Stimulated activated CD8-positive, alpha-beta memory T cell treated with anti-CD3 and anti-CD28 coated beads, Interleukin-7, amount 100 ng/mL, for 1 hour (primary cell): ENCODE measurements at places on chromosomes 2 and 18.

GRCh38 chr2:187546762-187547333 is 7.4 kb downstream of the TFPI start:
- no peak for DNase-seq

DNA sequence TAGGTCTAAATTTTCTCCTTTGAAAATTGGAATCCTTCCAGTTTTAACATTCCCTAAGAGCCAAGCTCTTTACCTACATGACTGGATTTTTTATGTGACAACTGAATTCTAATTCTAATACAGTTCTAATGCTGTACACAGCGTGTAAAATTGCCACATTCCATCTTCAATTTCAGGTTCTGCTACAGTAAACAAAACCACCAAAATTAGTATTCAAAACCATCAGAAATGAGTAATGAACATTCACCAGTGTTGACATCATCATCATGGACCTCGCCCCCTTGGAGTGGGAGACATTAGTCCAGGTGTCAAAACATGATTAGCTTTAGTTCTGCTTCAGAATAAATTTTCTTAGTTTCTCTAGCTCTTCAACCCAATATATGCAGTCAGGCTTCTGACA is 133.6 kb downstream of the MBD2 start:
- no peak for DNase-seq

DNA sequence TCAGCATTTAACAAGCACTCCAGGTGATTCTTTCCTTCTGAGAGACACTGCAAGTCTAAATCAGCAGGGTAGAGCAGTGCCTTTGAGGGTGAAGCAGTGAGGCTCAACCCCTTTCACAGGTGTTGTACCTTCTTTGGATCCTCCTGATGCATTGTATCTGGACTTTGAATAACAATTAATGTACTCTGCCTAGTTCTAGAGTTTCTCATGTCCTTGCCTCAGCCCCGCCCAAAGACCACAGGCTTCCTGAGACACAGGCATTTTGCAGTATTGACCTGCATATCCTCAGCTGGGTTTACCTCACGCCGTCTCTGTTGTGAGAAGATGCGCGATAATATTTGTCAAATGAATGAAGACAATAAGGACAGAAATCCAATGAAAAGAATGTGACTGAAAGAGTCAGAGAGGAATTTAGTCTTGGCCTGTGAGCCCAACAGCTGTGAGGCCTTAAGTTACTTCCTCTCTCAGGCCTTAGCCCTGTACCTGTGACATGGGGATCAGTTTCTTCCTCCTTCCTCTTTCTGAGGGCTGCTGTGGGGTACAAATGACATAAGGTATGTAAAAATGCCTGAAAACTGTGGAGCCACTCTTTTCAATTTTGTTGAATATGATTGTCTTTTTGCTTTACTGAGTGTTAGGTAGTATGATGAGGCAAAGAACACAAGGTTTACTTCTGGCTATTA is 43.7 kb downstream of the WIPF1 start:
- DNase-seq = no peak

DNA sequence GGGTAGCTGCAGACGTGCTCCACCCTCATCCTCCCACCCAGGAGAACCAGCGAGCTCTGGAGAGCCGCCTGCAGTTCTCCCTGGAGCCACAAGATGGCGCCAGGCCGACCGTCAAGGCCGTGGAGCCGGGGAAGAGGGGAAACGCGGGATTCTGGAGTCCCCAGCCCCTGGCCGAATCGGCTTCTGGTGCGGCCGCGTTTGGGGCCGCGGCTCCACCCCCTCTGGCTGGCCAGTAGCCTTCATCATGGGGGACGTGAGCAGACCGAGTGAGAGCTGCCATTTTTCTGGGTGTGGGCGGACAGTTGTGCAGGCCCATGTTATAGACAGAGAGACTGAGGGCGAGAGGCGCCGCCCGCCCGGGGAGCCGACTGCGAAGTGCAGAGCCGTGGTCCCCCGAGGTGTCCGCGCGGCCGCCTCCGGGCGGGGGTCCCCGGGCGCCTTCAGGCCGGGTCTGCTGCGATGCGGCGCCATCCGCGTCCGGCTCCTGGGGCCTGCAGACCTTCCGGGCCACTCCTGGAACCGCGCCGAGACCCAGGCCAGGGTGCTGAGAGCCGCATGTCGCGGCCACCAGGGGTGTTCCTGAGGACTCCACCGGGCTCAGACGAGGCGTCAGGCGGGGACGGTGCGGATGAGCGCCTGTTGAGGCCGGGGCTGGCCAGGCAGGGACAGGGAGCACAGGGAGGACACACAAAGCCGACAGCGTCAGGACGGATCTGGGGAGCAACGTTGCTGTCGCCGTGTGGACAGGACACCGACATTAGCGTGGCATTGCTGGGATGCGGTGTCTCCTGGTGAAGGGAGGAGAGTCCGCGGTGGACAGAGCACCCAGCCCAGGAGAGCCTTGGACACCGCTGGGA is 418.2 kb upstream of the HS6ST1 start:
- no peak for DNase-seq

GRCh38 chr2:71939588-71940535 is 207.8 kb downstream of the CYP26B1 start:
- no peak for DNase-seq

GRCh38 chr2:41568648-41569047 is 479.2 kb upstream of the PKDCC start:
- DNase-seq = no peak

- no peak for DNase-seq
Observed at GRCh38 chr2:109058191-109058632, 69.2 kb upstream of the EDAR start.

DNA sequence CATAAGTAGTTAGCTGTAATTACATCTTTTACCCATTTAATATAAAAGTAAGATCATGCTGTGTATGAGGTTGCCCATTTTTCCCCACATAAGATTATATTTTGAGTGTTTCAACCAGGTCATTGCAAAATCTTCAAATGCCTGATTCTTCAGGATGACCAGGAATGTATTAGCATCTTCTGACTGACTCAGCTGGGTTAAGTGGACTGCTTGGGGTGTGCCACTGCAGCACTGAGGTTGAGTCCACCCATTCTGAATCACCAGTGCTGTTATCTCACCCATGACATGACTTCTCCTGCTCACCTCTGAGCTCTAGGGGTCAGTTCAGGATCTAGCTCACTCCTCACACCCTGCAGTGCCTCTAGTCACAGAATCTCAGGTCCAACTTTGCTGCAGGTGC is 576.7 kb upstream of the ZEB2 start:
- DNase-seq = no peak

- DNase-seq = no peak
Observed at GRCh38 chr2:138504546-138505235, 3.1 kb downstream of the SPOPL start.

- no peak for DNase-seq
Observed at GRCh38 chr2:136282251-136282650, 164.3 kb upstream of the CXCR4 start.

- DNase-seq = no peak
Observed at GRCh38 chr2:182763311-182763912, 47.4 kb downstream of the DNAJC10 start.
